ENCODE measurements at places on chromosomes 11 and 22. TPM values are rescaled to one million over a fixed set of nuclear protein-coding genes. Genes with fewer than 3 reads are reported as not detected.

SMC1B gene
- 0.03 TPM for total RNA-seq

PATE2 gene
- not detected for total RNA-seq

UBQLNL gene
- total RNA-seq, result not detected

CALCA gene
- total RNA-seq, result not detected

CHRM4 gene
- not detected for total RNA-seq

UCP2 gene
- 0.42 TPM for total RNA-seq

ATP5MG gene
- 193 TPM for total RNA-seq

SMTNL1 gene
- not detected for total RNA-seq

CYP2D6 gene
- 0.71 TPM for total RNA-seq

CD44 gene
- total RNA-seq, result 1,283 TPM

CD3E gene
- not detected for total RNA-seq

JAML gene
- total RNA-seq, result not detected

DRD4 gene
- total RNA-seq, result not detected

MEI1 gene
- total RNA-seq, result 0.14 TPM

MAP4K2 gene
- total RNA-seq, result 27.8 TPM

TSPAN32 gene
- not detected for total RNA-seq

KRTAP5-9 gene
- not detected for total RNA-seq

C22orf42 gene
- total RNA-seq, result not detected

MRPL17 gene
- total RNA-seq, result 78.7 TPM

C11orf91 gene
- total RNA-seq, result 0.41 TPM

WNT11 gene
- 0.07 TPM for total RNA-seq

GALNT18 gene
- total RNA-seq, result 36.0 TPM

NXPE4 gene
- total RNA-seq, result not detected

GAB4 gene
- not detected for total RNA-seq

PRR33 gene
- not detected for total RNA-seq

APLNR gene
- not detected for total RNA-seq

ART1 gene
- not detected for total RNA-seq

GGT5 gene
- not detected for total RNA-seq

APOA1 gene
- total RNA-seq, result not detected

TRAF6 gene
- 11.2 TPM for total RNA-seq

MIOX gene
- not detected for total RNA-seq

GGTLC2 gene
- not detected for total RNA-seq

OR5B17 gene
- total RNA-seq, result not detected

PRAME gene
- total RNA-seq, result not detected
